ENCODE measurements at places on chromosomes 7 and 10.
A peak's percentile ranks its signal among the peaks of the same experiment; 100 is the strongest.

DNA sequence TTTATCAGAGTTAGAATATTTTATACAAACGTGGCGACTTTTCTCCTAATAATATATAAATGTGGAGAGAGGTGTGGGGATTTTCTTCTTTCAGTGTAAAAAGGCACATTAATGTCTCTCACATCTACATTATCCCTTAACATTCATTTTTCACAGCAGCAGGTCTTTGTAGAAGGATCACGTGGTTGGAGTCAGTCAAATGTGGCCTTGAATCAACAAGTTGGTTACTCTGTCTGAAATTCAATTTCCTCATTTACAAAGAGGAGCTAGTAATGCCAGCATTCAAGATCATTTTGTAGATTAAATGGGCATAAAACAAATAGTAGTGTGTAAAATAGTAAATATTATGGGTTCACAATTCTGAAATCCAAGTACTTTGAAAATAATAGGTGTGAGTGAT lies 183.1 kb upstream of the SEMA3E start:
- no peak for DNase-seq

DNA sequence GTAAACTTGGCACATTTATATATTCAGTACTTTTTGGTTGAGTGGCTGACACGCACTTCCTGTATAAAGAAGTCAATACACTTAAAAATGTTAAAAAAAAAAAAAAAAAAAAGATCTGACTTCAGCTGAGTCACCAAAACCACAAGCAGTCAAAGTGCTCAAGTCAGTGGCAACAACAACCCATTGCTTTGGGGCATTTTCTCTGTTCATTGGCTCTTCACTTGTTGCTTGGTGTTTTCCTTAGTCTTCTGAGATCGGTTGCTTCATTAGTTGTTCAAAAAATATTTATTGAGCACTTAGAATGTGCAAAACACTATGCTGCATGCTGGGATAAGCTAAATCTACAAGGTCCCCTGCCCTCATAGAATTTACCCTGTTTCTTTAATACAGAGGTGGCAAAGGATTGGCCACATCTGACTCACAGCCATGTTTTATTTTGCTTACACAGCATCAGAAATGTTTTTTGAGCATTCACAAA lies 63.7 kb downstream of the ZNRF2 start:
- peak; percentile 66 for DNase-seq

DNA sequence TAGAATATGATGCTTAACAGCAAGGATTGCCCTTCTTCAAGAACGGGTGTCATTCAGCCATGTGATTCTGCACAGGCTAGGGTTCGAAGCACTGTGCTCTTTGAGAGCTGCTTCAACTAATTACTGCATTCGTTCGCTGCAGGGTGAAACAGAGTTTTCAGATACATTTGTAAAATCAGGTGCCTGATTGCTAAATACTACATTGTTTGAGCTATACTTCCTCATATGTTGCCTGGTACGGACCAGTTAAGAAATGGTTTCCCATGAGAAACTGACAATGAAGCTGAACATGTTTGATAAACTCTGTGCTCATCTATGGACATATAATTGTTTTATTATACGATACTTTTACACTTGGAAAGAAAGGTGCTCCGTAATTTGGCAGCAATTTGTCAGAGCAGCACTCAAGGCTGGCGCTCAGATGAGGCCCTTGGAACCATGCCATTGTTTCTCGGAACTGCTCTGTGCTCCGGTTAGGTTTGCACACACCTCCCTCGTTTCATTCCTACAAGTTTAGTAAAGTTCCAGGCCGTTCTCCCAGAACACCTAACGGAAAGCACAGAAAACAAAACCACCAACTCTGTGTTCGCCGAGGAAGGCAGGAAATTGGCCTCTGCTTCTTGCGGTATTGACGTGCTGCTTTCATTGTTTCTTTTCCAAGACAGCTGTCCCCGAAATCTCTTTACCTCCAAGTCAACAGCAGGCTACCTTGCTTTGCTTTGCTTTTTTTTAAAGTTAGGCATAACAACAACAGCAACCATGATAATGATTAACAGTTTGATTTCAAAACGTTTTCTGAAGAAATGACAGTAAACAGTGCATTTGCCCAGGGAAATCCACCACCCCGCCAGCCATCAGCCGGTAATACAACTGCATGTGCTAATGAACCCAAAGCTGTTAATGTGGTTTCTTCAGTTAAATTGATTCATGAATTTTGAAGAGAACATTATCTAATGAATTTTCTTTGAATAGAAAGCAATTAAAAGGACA lies 206.9 kb downstream of the EBF3 start:
- DNase-seq, result no peak

DNA sequence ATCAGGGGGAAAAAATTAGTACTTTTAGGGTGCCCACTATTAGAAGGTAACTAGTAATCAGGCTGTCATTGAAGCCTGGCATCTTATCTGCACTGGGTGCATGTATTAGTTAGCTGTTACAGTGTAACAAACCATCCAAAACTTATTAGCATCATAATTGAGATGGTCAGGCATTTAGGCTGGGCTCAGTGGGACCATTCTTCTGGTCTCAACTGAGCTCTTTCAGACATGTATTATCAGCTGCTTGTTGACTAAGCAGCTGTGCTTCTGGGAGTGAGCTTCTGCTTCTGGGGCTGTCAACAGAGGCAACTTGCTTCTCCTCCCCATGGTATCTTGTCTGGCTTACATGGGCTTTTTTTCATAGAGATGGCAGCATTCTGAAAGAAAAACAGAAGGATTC lies 154.0 kb upstream of the ZNF92 start:
- DNase-seq, result no peak

DNA sequence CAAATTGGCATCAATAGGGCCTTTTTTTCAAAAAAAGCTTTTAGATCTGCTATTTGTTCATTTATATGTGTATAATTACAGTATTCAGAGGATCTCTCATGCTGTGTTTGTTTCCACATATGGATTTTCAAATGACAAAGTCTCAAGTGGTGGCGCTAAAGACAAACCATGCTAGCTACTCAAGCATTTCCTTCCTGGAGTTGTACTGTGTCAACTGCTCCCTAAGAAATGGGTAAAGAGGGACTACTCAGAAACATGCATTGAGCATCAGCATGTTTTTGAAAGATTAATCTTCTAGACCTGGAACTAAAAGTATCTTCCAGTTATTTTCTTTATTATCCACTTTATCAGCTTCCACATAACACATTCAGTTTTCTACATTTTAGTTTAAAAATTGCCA lies 12.7 kb downstream of the CNTNAP2 start:
- no peak for DNase-seq

- no peak for DNase-seq
Measured at GRCh38 chr7:148630078-148630477, 39.5 kb downstream of the C7orf33 start.

DNA sequence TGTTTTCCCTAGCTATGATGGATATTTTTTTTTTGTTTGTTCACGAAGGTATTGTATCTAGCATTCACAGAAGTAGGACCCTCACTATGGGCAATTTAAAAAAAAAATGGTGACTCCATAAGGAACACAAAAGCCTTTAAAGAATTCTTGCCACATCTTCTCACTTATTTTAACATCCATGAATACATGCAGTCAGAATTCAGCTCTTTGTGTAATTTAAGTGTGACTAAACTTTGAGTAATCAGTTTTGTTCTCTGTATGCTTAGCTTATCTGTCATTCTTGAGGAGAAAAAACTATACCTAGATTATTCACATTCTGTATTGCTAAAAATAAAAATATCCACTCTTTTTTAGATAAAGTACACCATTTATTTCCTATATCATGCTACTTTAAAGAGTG lies 313.2 kb upstream of the KCND2 start:
- no peak for DNase-seq

All from trophoblast cell (in vitro differentiated cells and primary cell).